A549 (cell line): ENCODE measurements at places on chromosomes 11 and 22. TPM values are rescaled to one million over a fixed set of nuclear protein-coding genes. Genes with fewer than 3 reads are reported as not detected.

GRCh38 chr11:95135155-95135554 is 45.5 kb downstream of the ENDOD1 start:
- no peak for DNase-seq

The SCGB1D2 gene
- not detected in 3 replicates for polyA plus RNA-seq

DNA sequence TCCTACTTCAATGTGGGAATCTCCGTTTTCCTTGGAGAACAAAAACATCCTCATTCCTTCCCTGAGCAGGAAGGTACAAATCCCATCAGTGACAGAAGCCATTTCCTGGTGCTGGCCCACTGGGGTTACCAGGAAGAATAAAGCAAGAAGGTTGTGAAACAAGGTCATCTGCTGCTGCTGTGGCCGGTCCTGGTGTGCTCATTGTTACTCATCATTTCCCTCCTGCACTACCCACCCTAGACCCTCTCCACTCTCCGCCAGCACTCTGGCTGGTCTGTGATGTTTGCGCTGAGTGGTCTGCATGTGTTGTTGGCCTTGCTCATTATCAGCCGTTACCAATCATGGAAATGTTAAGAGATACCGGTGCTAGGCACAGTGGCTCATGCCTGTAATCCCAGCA is 37.0 kb downstream of the OSBP2 start:
- DNase-seq, result no peak

The POU2F3 gene
- not detected in 3 replicates for polyA plus RNA-seq

DNA sequence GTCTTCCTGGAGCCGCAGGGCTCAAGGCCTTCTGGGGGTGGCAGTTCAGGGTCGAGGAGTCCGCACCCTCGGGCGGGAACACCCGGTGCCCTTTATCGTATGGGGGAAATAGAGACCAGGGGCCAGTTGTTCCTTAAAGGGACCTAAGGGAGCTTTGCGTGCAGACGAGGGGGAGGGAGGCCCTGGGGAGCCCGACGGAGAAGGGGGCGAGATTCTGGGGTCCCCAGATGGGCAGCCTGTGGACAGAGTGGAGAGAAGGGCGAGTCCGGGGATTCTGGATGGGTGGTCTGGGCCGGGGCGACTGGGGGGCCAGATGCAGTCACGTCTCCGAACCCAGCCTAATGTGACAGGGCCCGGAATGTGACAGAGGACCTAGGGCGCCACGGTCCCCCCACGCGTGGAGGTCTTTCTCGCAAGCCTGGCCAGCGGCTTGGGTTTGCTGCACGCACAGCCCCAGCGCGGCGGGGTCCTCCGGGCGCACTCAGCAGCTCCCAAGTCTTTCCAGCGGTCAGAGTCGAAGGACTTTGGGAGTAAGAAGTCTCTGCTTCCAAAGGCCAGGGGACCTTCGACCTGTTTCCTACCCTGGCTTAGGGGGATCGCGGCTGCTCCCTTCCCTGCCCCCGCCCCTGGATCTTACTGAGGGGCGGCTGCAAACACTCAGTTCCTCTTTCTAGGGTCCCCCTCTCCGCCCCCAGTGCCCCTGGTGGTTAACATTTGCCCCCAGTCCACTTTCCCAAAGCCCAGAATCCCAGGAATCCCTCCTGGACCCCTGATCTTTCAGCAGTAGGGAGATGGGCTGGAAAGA is 547 bp downstream of the TUBA8 start:
- no peak for DNase-seq

DNA sequence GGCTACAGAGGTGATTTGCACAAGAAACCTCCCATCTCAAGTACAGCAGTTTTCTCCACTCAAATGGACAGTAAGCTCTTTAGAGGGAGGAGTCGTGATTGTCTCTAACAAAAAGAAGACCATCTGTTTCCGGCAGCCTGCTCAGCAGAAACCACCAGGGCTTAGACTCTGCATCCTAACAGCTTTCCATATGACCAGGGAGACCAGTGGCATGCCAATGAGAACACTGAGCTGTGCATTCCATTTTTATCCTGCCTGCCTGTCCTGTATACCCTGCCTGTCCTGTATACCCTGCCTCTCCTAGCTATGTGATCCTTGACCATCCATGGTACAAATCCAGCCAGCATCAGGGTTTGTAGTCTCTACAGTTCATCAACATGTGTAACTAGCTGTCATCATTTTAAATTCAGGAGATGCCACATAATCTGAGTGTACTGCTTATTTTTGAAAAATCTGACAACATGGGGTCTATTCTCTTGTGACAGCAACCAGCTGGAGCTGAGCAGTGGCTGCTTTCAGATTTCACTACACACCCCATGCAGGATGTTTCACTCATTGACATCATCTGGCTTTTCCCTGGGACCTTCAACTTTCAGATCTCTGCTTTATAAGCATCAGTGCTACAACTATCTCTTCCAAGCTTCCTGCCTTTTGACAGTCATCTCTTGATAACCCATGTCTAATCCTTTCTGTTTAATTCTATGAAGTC is 50.5 kb upstream of the POU2AF2 start:
- DNase-seq, result no peak

DNA sequence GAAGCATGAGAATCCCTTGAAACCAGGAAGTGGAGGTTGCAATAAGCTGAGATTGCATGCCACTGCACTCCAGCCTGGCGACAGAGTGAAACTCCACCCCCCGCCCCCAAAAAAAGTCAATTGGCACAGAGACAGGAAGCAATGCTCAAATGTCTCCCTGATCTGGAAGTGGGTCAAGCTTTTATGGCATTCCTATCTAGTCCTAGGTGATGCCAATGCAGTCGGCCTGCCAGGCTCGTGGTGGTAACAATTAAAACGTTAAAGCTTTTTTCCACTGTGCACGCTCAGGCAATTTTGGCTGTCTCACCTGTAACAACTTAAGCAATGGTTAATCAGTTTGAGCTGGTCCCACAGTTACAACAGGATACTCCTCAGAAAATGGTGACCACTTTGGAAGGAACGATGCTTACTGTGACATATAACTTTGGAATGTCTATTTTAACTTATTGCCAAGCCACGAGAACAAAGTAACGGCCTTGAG is 18.9 kb upstream of the PISD start:
- DNase-seq, result no peak

DNA sequence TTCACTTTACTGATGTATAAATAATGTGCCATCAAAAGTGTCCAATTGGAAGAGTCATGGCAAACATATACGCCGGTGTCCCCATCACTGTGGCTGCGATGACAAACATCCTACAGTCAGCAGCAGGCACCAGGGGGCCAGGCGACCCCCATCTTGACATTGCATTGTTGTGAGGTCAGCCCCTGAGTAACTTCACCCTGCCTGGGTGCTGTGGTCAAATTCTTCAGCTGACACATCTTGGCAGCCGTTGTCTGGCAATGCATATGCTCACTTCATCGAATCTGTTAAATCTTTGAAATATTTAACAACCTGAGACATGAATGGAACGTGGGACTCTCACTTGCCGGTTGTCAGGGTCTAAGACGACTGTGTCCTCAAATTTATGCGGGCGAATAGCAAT is 430.9 kb downstream of the BRD1 start:
- DNase-seq, result no peak

GRCh38 chr11:108616549-108616948 is 23.0 kb upstream of the EXPH5 start:
- peak; percentile 88 for DNase-seq

The TMEM86A gene
- polyA plus RNA-seq, result 0.21 to 0.41 TPM (median 0.25 TPM) in 3 replicates

DNA sequence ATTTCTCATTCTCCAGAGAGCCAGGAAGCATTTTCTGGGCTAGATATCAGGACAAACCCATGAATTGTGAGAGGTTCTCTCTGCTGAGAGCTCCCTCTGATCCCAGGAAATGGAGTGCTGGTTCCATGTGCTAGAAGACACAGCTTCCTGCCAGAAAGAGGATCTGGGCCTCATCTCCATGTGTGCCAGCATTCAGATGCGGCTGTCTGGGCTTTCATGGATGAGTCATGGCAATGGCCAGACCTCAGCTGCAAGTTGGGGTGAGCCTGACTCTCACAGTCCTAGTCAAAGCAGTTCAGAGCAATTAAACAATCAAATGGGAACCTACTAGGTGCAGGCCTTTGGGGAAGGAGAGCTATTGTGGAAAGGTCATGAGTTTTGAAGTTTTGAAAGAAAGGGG is 82.3 kb upstream of the EED start:
- DNase-seq, result no peak

The PAMR1 gene
- polyA plus RNA-seq, result not detected in 3 replicates

GRCh38 chr11:111189466-111189865 is 56.1 kb upstream of the POU2AF2 start:
- DNase-seq, result no peak

The NNMT gene
- polyA plus RNA-seq, result 295 to 421 TPM (median 390 TPM) in 3 replicates

DNA sequence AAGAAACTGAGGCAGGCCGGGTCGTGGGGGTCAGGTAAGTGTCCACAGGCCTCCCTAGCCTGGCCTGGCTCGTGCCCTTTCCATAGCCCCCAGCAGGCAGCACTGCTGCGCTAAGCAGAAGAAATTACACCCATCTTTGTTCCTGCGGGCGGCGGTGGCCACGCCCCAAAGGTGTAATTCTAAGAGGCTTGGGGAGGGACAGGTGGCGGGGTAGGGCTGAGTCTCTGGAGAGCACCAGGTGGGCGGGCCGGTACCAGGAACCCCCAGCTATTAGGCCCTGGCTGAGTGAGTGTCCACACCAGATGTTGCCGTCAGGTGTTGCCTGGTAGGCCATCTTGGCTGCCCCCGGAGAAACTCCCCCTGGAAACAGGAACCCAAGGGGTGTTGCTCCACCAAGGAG is 12.3 kb upstream of the ARAP1 start:
- DNase-seq, result no peak

DNA sequence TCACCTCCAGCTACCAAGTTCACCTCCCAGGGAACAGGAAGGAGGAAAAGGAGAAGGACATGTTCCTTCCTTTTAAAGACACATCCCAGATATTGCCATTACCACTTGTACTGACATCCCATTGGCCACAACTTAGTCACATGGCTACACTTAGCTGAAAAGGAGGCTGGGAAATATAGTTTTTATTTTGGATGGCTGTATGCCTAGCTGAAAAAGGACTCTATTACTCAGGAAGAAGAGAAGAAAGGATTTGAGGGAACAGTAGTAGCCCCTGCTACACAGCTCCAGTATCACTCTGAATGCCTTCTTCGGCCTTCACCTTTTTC is 2.1 kb upstream of the APOA5 start:
- no peak for DNase-seq

- no peak for DNase-seq
These were observed 125.8 kb upstream of the ARHGAP42 start for GRCh38 chr11:100561323-100561722.

- peak; percentile 58 for DNase-seq
These were observed 616 bp downstream of the BTBD10 start for GRCh38 chr11:13462311-13462900.

- DNase-seq, result peak; percentile 49
These were observed 596 bp upstream of the TNRC6B start for GRCh38 chr22:40176921-40177737.

- no peak for DNase-seq
These were observed 40.3 kb upstream of the ZBED5 start for GRCh38 chr11:10898003-10898762.

The PLXNB2 gene
- 64.4 to 67.2 TPM (median 65.0 TPM) in 3 replicates for polyA plus RNA-seq

The POTEH gene
- not detected in 3 replicates for polyA plus RNA-seq

The OR5P2 gene
- not detected in 3 replicates for polyA plus RNA-seq
